Naive B cell (primary cell): ENCODE measurements at places on chromosomes 11 and 22.

- no peak for DNase-seq
Observed at GRCh38 chr11:100192181-100192580, 494.9 kb upstream of the ARHGAP42 start.

GRCh38 chr11:77470504-77470903 lies 3.4 kb downstream of the PAK1 start:
- no peak for DNase-seq

GRCh38 chr11:5818245-5818886 lies 9.6 kb downstream of the OR52N2 start:
- DNase-seq, result no peak

DNA sequence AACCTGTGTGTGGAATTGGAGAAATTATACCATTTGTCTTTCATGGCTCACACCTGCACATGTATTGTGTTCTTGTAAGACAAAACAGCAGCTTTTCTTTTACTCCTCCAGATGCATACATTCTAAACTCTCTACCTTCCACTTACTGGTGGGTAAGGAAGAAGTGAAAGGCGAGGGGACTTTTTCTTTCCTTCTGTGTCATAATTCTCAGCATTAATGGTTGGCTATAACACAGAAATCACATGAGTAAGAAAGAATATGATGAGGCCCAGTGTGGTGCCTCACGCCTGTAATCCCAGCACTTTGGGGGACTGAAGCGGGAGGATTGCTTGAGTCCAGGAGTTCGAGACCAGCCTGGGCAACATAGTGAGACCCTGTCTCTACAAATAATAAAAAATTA lies 57.8 kb upstream of the SHANK2 start:
- DNase-seq, result no peak

DNA sequence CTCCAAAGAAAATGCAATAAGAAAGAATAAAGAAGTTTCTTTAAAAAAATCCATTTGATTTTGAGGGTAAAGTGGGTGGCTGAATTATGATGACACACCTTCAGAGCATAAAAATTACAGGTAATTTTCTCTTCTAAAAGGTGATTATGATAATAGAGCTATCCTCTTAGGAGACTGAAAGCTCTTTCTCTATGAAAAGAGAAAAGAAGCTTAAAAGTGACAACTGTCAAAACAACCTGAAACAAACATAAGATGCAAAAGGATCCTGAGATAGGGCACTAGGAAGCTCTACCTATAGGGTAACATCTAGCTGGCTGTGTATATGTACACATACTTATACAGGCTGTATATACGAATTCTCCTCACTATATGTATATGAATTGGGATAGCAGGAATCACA lies 270.2 kb downstream of the GUCY1A2 start:
- DNase-seq, result no peak

GRCh38 chr11:117221775-117222517 lies 9.9 kb downstream of the PCSK7 start:
- no peak for DNase-seq

DNA sequence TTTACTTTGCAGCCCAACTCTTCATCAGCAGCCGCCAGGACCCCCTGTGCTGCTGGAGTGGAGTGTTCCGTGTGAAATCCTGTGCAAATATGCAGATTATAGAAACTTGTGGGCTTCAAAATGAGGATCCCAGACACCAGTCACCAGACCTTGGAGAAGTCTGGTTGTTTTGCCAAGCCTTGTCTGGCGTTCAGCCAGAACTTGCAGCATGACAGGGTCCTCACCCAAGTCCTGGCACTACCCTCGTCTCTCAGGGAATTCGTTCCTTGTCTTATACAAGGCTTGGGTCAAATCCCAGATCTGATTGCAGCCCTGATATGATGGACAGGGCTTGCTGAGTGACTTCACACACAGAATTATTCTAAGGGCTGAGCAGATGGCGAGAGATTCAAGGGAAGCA lies 18.9 kb downstream of the SHISAL1 start:
- no peak for DNase-seq

DNA sequence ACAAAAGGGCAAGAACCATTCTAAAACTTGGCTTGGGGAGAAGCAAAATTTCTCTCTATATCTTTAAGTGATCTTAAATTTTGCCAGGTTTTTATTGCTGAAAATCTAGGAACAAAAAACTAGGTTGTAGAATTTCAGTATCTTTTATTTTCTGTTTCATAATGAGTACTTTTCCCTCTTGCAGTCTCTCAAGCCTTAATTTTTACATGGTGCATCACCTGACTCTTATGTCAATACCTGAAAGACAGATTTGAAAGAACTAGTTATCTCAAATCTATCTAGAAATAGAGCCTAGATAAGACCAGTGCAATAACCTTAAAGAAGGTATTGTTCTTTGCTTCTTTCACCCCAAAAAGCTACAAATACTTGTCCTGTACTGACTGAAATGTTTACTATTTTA lies 122.1 kb downstream of the TRIM44 start:
- DNase-seq, result no peak

DNA sequence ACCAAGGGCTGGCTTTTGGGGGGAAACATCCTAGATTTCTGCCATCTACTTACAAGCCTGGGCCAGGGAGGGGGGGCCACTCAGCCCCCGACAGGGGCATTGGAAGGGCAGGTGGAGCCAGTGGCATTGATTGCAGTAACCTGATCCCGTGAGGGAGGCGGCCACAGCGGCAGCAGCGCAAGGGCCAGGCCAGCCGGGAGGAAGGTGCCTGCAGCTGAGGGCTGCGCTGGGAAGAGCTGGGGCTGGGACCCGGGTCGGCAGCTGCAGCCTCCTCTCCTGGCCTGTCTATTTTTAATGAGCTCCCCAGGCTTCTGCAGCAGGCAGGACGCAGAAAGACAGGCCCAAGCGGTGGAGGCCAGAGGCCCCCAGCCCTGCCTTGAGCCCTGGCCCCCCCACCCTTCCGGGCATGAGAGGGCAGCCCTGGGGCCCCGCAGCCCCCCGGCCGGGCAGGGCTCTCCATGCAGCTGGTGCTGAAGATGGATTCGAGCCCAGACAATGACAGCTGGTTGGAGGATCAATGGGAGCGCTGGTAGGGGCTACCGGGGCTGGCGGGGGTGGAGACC lies 10.6 kb downstream of the FREY1 start:
- DNase-seq, result no peak

GRCh38 chr11:30110691-30111090 lies 93.9 kb upstream of the KCNA4 start:
- DNase-seq, result no peak

GRCh38 chr11:36108881-36109589 lies 165.2 kb downstream of the LDLRAD3 start:
- no peak for DNase-seq
